Esophagus mucosa (tissue), 1 donor: ENCODE measurements at places on chromosomes 2 and 18. TPM values are rescaled to one million over a fixed set of nuclear protein-coding genes. Genes with fewer than 3 reads are reported as not detected.

Gene RAB17
- total RNA-seq: 7.8 TPM

Gene CCDC195
- not detected for total RNA-seq

DNA sequence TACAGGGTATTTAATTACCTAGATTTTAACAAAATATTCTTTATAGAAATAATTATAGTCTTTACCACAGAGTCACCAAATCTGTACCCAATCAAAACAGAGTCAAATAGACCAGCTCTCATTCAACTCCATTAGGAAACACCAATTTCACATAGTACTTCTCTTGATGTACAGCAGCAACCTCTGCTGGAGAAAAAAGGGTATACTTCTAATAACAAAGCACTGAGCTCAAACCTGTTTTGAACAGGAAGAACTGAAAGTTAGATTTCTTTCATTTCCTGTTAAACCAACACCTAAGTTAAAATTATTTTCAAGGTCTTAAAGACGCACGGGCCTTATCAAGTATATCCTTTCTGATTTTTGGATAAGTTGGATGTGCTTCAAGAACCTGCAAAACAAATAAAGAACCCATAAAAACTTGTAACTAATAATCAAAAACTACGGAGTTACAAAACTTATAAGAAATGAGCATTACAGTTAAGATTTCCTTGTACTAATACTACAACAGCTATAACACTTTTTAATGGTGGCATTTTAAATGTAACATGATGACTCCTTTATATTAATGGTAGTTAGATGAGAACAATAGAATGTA is 79.0 kb downstream of the TTC21B start:
- peak; percentile 90 for ATAC-seq

Gene PKDCC
- total RNA-seq: 1.8 TPM

DNA sequence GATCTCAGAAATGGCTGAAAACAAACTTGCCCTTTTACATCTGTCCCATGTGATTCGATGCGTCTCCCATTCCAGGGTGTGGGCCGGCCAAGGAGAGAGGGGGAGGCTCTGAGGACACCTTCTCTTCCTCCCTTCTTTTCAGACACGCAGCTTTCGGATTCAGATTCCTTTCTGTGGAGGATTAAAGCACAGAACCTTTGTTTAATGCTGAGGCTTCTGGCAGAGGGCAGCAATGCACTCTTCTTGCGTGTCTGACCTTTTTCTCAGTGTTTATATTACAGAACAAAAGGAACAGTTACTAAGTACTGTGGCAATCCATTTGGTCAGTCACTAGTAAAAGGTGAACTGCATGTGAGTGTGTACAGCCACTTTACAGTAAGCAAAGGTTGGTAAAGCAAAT is 268.9 kb upstream of the CCDC68 start:
- ATAC-seq: no peak

Gene LRP1B
- total RNA-seq: 0.40 TPM

Gene TLX2
- not detected for total RNA-seq

DNA sequence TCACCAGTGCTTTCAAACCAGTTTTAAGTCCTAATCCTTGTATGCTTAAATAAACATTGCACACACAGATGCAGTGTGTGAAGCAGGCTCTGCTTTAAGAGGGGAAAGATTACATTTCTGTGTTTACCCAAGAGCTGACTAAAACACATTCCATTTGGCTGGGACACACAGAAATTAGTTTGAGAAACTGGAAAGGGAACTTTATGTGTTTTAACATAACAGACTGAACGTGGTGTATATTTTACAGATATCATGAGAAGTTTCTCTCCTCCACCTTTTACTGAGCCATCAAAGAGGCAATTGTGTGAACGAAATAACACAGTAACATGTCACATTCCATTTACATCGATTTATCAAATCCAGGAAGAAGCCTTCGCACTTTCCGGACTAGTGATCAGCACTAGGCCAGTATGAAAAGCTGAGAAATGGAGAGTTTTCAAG is 121.8 kb downstream of the MAIP1 start:
- peak; percentile 79 for ATAC-seq

- ATAC-seq: peak; percentile 97
Measured at GRCh38 chr2:69652206-69652605, 8.7 kb upstream of the AAK1 start.

- ATAC-seq: peak; percentile 74
Measured at GRCh38 chr2:214127571-214127970, 283.3 kb upstream of the VWC2L start.

DNA sequence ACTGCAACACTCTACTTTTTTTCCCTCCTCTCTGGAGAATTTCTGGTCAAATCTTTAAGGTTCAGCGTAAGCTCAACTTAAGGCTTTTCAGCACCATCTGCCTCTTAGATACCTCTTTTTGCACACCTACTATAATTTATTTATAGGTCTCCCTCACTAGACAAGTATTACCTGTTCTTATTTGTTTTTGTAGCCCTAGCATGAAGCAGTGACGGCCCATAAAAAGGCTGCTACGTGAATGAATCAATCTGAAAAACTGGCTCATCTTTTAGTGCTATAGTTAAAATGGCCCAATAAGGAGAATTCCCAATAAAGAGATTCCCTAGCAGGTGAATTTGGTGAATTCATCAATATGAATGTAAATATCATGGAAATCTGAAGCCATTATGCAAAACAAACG is 6.5 kb downstream of the RNF149 start:
- ATAC-seq: peak; percentile 39

- ATAC-seq: no peak
Measured at GRCh38 chr18:59393381-59393780, 34.3 kb upstream of the LMAN1 start.

GRCh38 chr2:172103471-172104272 is 972 bp upstream of the DLX2 start:
- ATAC-seq: peak; percentile 42

GRCh38 chr2:167599219-167599618 is 648.2 kb downstream of the STK39 start:
- ATAC-seq: no peak

Gene ALLC
- total RNA-seq: not detected

GRCh38 chr18:32086881-32087280 is 4.8 kb upstream of the RNF138 start:
- no peak for ATAC-seq

DNA sequence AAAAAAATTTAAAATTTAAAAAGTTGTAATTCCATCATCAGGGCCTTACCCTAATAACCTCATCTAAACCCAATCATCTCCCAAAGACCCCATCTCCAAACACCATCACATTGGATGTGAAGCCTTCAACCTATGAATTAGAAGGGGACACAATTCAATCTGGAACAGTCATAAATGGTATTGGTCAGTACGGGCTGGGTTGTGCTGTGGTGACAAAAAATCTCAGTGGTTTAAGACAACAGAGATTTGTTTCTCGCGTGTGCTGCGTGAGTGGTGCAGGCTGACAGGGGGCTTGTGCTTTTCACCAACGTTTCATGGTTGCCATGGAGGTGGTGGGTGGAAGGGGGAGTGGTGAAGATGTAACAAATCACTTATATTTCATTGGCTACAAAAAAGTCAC is 174.5 kb downstream of the INHBB start:
- no peak for ATAC-seq

GRCh38 chr18:77223221-77223639 is 26.4 kb upstream of the GALR1 start:
- ATAC-seq: no peak

DNA sequence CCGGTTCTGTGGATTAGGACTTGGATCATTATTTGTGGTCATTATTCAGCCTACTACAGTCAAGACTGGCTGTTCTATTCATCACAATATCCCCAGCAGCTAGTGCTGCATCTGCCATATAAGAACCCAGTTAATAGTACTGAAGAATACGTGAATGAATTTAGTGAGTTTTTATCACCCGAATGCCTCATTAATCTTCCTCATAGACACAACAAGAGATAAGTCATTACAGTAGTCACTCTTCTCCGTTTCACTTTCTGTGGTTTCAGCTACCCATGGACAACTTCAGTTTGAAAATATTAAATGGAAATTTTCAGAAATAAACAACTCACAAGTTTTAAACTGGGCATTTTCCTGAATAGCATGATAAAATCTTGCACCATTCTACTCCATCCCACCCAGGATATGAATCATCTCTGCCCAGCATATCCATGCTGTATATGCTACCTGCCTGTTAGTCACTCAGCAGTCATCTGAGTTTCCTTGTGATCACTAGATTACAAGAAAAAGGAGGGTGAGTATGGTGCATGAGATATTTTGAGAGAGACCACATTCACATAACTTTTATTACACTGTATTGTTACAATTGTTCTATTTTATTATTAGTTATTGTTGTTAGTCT is 363.7 kb upstream of the CHAC2 start:
- peak; percentile 87 for ATAC-seq

- ATAC-seq: no peak
Measured at GRCh38 chr2:181231151-181231550, 226.0 kb upstream of the ITGA4 start.

DNA sequence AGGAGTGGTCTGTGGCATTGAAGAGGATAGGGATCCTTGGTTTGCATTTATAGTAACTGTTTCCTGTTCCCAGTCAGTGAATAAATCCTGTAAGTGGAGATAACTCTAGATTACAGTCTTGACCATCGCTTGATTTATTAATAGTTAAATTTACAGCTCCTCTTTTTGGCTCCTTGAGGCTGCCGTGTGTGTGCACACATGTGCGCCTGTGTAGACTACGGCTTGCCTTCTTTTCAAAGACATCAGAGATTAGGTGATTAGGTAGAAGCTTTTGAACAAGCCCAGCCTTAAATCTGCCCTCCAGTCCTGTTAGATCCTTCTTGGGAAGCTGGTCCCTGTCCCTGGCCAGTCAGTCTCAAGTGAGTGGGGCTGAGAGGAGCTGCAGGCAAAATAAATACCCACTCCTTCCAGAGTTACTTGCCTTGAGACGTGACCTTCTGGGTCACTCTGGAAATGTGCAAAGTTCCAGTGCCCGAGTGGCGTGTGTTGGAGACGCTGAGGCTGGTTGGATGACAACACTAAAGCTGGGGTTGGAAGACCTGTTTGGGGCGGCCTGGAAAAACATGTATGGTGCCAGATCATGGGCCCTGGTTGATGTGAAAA is 32.0 kb downstream of the TCF7L1 start:
- ATAC-seq: no peak

- ATAC-seq: peak; percentile 55
Measured at GRCh38 chr2:75403991-75404428, 156.7 kb downstream of the EVA1A start.

Gene DAW1
- not detected for total RNA-seq

GRCh38 chr2:20687260-20687832 is 20.4 kb downstream of the GDF7 start:
- ATAC-seq: no peak

- ATAC-seq: no peak
Measured at GRCh38 chr2:23565814-23566213, 180.8 kb downstream of the KLHL29 start.

Gene DYNAP
- 26.2 TPM for total RNA-seq

DNA sequence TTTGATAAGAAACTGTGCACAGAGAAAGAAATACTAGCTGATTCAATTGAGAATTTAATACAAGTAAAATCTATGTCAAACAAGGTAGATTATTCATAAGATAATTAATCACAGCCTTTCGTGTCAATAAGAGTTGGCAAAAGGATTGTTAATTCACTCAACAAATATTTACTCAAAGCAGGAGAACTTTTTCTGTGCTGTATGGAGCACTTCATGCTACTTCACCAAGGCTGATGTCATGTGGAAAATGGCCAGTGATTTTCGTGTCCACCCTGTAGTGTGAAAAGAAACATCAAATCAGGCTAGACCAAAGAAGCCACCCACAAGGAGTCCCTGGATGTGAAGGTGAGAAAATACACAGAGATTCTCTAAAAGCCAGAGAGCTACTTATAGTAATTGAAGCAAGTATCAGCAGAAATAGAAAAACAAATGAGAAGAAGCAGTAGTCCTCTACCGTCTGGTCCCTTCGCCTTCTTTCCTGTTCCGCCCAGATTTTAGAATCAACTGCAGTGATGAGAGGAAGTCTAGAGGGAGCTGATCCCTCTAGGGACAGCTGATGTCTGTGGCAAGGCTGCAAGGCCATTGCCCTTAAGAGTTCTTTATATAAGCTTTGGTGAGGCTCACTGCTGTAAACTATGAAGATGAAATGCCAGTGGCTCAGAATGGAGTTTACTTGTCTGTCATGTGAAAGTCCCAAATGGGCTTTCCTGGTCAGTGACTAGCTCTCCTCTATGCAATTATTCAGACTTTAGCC is 201.3 kb upstream of the APCDD1 start:
- no peak for ATAC-seq

Gene CSRNP3
- total RNA-seq: 1.2 TPM

DNA sequence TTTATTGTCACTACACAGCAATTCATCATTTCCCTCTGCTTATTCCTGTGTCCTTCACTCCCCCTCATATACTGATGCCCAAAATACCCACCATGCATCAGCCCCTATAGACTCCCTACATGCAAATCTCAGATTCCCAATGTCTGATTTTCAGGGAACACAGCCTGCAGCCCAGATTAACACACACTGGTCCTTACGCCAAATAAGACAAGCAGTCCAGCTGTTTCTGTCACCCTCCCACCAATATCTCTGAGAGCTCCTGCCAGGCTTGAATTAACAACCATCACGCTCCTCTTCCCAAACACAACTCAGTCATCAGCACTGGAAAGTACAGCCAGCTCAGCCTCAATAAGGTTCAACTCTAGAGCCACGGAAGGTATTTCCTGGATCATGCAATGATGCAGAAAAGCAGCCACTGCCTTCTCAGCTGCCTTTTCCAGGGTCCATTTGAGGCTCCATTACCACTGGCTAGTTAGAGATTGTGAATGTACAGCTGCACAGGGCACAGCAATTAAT is 39.0 kb upstream of the SLC35F5 start:
- ATAC-seq: no peak

DNA sequence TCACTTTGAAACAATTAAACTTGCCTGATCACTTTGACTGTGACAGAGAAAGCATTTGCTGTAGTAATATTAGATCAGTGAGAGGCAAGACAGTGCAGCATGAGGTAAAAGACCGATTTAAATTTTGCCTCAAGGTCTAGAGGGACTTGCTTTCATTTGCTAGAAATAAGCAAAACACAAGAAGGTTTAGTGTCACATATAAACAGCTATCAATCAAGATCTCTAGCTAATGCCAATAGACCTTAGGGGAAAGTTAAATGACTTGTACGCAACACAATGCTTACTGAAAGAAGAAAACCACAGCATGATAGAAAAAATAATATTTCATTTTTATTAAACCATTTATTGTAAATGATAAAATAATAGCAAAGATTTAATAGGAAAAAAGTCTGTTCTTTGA is 113.5 kb downstream of the DSC3 start:
- ATAC-seq: no peak
